Kidney glomerular epithelial cell (primary cell): ENCODE measurements at places on chromosomes 13 and 19.

- no peak for DNase-seq
These were observed 304.4 kb upstream of the NBEA start for GRCh38 chr13:34637636-34638035.

DNA sequence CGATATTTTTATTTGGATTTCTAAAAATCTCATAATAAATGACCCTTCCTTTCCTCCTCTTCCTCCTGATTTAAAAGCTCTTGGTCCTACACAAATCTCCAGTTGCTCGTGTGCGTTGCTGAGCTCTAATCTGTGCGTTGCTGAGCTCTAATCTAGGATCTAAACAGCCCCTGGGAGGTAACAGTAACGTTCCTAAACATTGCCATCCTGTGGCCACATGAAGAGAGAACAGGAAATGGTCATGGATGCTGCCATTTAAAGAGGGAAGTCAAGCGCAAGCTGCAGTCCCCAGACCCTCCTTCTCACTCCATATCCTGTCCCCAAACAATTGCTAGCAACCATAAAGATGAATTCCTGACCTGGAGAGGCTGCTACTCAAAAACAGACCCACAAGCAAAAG lies 170.8 kb downstream of the NUFIP1 start:
- DNase-seq = no peak

GRCh38 chr19:3080286-3080685 lies 13.9 kb upstream of the GNA11 start:
- peak; percentile 11 for DNase-seq

GRCh38 chr13:53642306-53642705 lies 613.7 kb downstream of the OLFM4 start:
- DNase-seq = no peak

DNA sequence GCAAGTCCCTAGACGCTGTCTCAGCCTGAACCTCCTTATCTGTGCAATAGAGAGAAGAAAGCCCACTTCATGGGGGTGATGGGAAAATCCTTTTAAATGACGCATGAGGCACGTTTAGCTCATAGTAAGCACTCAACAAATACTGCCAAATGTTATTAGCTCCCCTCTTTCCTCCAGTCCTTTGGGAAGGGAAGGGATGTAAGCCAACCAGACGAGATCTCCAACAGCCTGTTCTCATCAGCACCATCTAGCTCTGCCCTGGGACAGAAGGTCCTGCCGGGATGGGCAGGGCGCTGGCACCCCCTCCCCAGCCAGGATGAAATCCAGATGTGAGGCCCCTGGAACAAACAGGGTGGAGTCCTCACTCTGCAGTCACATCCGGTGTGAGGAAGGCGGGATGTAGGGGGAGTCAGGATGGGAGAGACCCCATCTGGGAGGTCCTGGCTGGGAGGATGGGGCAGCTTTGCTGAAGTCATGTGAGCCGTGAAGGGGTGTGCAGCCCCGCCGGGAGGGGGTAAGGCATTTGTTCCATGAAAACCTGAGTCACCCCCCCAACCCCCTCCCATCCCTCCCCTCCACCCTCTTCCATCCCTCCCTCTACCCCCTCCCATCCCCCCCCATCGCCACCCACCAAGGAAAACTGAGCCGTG lies 4.6 kb downstream of the S1PR2 start:
- no peak for DNase-seq

DNA sequence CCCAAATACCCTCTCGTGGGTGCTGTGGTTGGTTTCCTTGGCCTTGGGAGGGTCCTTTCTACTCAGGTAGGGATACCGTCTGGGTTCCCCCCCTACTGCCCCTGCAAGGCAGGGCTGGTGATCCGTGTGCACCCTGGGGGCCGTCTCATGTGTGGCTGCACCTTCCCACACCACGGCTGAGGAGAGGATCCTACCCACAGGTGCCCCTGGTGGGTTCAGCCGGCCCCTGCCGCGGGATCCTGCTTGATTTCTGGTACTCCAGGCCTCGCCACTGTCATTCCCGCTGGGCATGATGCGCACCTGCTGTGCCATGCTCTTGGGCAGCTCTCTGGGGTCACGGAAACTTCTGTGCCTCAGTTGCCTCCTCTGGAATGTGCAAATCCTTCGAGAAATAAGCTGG lies 30.8 kb downstream of the EFNA2 start:
- no peak for DNase-seq

DNA sequence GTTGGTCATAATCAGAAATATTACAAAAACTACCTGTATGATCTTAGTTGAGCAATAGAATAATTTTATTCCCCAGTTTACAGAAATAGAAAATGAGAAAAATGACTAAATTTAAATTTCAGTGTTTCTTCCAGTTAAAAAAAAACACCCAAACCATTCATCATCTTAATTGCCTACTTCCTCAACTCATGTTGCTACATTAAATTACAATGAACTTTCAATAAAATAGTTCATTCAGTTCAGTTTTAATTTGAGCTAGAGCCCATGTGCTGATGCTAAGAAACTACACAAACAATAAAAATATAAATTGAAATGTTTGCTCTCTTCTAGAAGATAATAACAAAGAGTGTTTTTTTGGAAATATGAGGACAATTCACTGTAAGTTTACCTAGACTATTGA lies 820.4 kb downstream of the SLITRK6 start:
- DNase-seq = no peak
